ENCODE measurements at places on chromosomes 6 and 20.
A peak's percentile ranks its signal among the peaks of the same experiment; 100 is the strongest.

DNA sequence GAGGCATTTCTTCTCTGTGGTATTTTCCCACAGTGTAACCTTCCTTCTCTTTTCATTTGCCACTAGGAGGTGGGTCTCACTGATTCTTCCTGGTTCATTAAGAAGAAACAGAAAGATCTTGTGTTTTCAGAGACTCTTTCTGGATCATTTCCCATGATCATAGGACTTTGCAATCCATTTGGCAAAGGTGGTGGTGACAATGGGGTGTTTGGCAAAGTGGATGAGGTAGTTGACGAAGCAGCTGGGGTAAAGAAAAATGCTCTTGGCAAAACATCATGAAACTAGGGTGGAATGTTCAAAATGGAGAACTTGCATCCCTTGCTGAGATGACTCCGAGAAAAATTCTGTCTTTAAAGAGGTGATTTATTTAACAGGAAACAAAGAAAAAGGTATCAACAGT lies 50.6 kb downstream of the TRAF3IP2 start:
- DNase-seq: no peak

- DNase-seq: no peak
These were observed 5.9 kb upstream of the KIAA1755 start for GRCh38 chr20:38266426-38266825.

DNA sequence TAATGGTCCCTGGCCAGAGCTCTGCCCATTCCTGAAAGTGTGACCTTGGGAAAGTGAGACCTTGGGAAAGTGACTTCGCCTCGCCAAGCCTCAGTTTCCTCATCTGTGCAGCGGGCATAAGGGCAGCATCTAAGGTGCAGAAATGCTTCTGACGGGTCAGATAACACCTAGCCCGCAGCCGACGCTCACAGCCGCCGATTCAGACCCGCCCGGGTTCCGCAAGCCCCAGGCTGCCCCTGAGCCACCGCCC lies 486 bp downstream of the FKBP1A start:
- no peak for DNase-seq

DNA sequence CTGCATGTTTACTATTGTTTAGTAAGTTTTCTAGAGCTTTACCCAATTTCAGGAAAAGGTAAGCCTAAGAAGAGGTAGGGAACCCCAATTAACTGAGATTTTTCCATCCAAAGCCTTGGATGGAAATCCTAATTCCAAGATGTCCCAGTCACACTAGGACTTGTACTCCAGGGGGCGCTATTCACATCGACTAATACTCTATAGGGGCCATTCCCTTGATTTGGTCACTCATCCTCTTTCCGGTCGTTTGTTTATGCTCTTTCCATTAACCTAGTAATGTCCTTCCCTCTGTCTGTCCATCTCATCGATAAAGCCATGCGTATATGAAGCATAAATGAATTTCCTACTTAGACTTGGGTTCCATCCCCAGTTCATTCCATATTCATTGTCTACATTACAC lies 80.8 kb upstream of the FUCA2 start:
- DNase-seq: peak; percentile 48

DNA sequence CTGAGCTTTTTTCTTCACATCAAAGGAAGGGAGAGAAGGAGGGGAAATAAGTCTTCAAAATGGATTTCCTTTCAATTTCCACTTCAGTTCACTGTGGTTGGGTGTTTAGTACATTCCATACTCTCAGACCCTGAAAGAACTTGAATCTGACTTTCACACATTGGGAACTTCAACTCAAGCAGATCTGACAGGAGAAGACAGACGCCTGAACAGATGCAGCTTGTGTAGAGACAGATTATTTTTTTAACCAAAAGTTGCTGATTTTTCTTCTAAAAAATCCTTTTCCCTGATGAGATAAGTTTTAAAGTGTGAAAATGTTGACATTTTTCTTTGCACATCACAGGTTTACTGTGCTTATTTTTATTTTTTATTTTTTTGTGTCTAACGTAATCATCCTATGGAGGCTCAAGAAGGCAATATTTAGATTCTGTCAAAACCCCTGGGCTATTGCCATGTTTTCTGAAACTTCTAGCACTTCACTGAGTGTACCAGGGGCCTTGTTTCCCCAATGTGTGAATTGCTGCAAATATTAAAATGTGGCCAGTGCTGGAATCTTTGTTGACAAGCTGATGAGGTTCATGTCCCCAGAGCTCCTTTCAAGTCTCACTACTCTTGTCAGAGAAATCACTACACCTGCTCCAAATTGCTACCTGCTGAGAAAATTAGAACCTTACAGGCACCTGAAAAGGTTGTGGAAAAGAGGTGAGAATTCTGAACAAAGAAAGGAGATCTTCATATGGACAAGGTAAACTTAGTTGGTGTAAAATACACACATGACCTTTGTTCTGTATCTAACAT lies 214.8 kb upstream of the BTBD3 start:
- DNase-seq: no peak

DNA sequence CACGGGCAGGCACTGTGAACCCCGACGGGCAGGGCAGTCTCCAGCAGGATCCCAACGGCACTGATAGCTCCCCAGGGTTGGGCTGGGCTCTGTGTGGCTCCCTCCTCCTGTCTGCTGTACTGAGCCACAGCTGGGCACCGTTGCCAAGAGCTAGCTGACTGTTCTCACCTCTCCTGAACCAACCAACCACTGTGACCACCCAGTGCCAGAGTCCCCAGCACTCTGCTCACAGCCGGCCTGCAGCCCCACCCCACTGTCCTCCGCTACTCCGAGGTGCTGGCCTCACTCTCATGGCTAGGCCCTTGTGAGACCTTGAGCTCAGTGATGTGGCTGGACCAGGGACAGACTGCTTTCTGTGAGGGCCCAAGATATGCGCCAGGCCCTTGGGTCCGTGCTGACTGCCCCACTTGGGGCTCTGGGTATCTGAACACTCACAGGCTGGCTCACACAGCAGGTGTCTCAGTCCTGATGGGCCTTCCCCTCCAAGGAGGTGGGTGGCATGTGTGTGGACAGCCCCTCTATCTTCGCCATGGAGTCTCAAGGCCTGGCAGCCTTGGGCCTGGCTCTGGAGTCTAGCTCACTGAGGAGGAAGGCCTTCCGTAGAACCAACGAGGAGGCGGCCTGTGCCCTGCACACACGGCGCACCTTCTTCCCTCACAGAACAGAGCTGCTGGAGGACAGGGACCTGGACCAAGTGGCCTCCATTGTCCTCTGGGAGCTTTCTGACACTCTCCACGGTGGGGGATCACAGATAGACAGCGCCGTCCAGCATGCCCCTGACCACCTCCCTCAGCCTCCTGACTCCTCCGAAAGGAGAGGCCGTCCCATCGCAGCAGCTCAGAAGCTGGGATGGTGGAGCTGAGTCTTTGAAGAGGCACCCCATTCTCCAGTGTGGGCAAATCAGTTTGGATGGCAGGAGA lies 53.5 kb downstream of the TCP11 start:
- DNase-seq: no peak

GRCh38 chr6:79225717-79226599 lies 8.5 kb downstream of the HMGN3 start:
- DNase-seq: no peak

DNA sequence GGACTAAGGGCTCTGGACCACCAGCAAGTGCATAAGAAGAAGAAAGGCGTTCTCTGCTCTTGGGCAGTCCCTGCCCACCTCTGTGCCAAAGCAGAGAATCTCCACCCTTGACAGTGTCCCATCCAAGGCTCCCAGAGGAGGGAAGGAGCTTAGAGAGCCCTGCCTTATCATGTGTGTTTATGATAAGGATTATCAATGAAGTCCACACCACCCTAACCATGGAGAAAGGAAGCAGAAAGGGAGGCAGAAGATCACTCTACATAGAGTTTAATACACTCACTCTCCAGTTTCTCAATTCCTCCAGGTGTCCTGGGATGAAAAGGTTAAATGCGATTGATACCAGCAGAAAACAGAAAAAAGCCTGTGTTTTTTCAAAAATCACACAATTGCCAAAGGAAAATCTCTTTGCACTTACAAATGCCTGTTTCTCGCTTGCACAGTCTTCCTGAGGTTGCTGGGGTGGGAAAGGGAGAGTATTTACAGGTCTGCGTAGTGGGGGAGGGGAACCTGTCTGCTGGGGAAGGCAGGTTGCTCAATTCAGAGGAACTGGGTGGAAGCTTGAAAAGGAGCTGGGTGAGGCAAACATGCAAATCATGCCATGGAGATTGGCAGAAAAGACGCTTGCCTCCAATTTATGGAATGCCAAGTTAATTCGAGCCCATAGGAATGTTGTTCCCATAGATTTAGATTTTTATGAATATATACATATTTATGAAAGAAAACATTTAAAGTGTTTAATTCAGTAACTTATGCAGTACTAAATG lies 104.0 kb downstream of the EYA2 start:
- no peak for DNase-seq

DNA sequence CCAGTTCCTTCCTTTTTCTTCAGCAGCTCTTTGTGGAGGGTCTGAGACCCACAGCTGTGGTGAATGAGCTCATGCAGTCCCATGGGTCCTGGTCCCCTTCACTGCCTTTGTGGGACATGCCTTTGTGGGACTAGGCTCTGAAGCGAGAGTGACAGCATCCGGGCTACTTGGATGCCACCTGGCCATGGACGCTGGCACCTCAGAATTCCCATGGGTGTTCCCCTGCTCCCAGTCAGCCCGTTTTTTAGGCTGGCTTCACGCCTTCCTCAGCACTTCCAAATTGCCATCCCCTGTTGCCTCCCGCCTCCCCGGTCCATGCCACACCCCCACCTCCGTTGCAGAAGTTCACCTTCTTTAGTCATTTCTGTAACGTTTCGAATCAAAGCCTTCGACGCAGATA lies 45.1 kb downstream of the RAMACL start:
- no peak for DNase-seq

GRCh38 chr20:63885264-63886053 lies 9.5 kb upstream of the DNAJC5 start:
- no peak for DNase-seq

- peak; percentile 97 for DNase-seq
These were observed at the start of gene IFNGR1 for GRCh38 chr6:137218917-137219663. TSS of gene IFNGR1 (minus strand) at chr6:137219385. CDS start at chr6:137219327, 58 bp downstream.

DNA sequence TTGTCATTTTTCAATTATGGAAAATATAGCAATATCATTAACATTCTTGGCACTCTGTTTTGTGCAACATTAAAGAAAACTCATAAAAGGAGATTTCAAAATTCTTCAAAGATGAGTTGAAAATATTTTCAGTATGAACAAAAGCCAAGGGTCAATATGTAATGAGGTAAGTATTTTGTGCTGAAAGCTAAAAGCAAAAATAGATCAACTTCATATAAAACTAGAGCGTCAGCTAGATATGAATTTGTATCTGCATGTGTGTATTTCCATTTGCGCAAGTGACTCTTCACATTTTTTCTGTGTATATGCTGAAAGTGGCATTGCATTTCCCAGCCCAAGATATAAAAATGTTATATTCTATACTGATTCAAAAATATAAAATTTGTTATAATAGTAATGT lies 492.1 kb upstream of the EYS start:
- DNase-seq: no peak

DNA sequence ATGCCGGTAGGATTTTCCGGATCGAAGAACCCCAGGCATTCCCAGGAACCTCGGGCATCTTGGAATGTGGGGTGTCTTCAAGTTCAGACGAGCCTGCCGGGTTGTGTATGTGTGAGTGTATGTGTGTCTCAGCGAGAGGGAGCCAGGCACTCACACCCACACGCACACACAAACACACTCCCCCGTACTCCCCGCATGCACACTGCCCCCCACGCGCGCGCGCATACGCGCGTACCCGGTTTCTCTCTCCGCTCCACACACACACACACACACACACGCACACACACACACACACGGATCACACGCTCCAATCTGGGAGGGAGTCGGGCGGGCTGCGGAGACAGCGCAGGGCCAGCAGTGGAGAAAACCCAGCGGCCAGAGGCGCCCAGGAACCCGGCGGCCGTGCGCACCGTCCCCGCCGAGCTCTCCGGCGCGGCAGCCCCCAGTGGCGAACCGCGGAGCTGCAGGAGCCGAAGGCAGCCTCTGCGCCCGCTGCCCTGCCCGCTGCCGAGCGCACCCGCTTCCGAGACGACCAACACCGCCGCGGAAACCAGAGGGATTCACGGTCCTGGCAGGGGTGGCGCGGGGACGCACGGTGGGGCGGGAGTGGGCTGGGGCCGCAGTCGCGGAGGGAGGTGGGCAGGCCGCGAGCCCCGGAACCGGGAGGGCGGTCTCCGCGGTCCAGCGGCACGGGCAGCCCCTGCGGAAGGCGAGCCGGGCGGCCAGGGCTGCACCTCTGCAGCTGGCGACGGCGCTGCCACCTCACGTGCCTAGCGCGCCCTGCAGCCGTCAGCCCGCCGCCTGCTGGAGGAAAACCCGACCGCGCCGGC lies at the start of gene LRFN2:
TSS of gene LRFN2 (minus strand) at position 125 of the 830 bp plus-strand sequence.
- peak; percentile 92 for DNase-seq

DNA sequence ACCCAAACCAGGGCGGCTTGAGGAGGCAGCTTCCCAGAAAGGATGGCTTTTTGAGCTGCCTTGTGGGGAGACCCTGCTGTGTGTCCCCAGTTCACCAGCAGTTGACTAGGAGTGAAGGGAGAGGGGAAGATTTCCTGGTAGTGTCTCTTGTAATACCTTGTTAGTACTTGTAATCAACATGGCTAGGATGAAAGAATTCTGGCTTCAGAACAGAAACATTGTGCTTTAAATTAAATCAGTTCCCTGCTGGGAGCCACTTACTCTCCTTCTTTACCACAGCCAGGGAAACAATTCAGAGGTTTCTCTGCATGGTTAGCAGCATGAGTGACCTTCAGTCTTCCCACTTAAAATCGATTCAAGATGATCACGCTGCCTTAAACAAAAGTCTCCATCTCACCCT lies 525.4 kb upstream of the ID4 start:
- DNase-seq: no peak

GRCh38 chr6:30175765-30176164 lies 12.4 kb downstream of the TRIM15 start:
- DNase-seq: no peak

DNA sequence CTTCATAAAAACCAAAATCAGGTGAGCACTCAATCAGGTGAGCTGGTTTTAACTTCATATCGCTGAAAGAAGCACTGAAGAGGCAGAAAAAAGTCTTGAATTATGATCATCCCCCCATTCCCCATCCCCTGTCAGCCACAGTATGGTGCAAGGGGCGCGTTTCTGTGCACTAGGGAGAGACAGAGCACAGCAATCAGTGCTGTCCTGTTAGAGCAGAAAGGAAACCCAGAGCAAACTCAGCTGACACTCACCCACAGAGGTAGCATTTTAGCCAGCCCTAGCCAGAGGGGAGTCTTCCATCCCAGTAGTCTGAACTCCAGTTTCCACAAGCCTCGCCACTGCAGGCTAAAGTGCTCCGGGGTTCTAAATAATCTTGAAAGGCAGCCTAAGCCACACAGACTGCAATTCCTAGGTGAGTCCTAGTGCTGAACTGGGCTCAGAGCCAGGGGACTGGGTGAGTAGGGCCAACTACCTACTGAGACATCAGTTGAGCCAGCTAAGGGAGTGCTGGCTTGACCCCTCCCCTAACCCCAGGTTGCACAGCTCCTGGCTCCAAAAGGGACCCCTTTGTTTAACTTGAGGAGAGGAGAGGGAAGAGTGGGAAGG lies 1352.6 kb upstream of the GJE1 start:
- no peak for DNase-seq

DNA sequence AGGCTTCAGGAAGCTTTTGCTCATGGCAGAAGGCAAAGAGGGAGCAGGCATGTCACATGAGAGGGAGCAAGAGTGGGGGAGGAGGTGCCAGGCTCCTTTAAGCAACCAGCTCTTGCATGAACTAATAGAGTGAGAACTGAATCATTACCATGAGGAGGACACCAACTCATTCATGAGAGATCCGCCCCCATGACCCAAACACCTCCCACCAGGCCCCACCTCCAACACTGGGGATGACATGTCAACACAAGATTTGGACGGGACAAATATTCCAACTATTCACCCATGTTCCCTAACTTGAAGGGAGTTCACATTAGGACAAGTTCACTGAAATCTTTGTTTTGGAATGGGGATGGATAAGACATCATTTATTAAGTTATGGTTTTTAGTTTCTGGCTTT lies 155.2 kb upstream of the ESR1 start:
- no peak for DNase-seq
